ENCODE measurements at places on chromosomes 12 and 14.

- no peak for DNase-seq
These were observed 8.7 kb upstream of the MEG3 start for GRCh38 chr14:100816950-100817901.

DNA sequence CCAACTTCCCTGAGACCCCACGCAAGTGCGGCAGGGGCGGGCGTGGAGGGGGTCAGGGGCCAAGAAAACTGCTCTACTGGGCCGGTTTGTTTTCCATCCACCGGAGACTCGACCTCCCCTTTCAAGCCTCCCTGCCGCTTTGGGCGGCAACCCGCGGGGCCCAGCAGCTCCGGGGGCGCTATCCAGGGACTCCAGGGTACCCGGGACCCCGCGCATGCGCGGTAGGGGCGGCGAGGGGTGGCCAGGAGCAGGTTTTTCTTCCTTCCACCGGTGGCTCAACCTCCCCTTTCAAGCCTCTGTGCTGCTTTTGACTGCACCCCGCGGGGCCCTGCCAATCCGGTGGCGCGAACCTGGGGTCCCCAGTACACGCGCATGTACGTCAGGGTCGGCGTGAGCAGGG, 323.5 kb downstream of the ALG10 start:
- no peak for DNase-seq

GRCh38 chr14:55142466-55142865, 13.4 kb downstream of the LGALS3 start:
- DNase-seq = no peak

DNA sequence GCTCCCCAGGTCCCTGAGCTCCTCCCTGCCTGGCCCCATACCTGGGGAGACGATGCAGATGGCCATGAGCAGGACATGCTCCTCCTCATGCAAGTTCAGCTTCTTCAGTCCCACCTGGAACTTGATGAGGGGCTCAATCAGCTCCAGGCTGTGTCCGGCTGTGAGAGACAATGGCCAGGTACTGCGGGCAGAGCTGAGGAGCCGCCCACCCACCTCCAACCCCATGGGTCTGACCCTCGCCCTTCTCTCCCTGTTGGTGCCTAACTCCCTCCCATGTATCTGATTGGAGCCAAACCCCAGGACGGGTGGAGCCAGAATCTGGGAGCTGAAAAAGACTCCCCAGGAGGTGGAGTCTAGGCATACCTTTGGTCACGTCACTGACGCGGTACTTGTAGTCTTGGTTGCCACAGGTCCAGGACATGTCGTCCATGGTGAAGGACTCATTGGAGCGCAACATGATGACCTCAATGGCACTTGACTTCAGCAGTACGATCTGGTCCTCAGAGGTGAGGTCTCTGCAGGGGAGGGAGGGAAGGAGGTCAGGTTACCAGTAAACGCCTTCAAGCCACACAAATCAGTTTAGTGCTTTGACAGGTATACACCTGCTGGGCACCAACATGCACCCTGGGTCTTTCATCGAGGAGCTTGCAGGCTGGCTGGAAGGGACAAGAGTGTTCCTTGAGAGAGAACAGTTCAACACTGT, 26.7 kb upstream of the HDAC7 start:
- no peak for DNase-seq

- DNase-seq = no peak
These were observed 264.3 kb upstream of the FOXN3 start for GRCh38 chr14:89681086-89682018.

GRCh38 chr12:131122631-131123030, 168.9 kb downstream of the ADGRD1 start:
- DNase-seq = no peak

DNA sequence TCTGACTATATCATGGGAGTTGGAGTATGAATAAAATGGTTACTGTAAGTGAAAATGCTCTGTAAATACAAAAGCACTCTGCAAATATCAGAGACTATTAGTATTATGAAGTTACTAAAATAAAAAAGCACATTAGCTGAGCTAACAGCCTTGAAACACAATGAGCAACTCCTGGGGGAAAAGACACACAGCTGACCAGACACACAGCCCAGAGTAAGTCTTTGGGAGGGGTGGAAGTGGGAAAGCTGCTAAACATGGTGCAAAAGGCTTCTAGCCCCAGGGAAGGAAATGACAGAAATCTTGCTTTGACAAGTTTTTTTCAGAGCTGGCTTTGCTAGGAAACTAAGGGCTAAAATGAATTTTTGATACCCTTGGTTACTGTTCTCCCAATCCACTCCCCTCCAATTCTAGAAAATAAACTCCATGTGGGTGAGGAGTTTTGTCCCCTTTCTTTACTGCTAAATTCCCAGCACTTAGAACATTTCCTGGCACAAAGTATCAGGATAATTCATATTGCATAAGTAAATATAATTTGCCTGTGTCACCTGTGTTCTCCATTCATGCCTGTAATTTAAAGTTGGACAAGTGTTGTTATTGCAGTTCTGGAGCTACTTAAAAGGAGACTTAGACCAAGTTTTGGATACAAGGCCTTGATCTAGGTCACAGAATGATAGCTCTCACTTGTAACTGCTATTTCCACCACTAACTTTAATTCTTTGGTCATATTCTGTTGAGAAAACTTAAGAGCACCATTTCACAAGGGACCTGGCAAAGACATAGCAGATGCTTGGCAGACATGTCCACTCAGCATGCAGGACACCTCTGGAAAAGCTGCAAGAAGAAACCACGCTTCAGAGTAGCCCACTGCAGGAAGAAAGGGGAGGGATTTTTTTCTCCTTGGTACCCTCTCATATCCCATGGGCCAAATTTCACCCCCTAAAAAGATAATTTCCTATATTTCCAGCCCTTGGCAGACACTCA, 19.0 kb upstream of the RAB3IP start:
- no peak for DNase-seq
